ENCODE measurements at places on chromosomes 7 and 10.

DNA sequence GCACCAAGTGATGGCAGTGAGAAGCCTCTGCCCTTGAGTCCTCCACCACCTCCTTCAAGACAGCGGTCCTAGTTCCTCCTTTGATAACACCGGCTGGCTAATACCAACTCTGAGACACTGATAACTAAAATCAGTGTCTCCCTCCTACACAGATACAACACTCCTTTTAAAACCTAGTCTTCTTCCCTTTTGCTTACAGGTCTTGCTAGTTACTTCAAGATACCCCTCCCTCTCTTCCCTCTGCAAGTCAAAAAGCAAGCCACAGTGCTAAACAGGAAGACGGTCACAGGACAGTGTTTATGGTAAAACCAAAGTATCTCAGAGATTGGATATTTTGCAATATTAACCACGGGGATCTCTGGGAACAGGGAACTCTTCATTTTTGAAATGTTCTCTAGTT lies 4.6 kb downstream of the AKR1B1 start:
- no peak for DNase-seq

GRCh38 chr7:33905389-33906032 lies at the start of gene BMPER:
BMPER (plus strand) TSS chr7:33905539; CDS start chr7:33905614, 75 bp downstream.
- peak; percentile 49 for DNase-seq

DNA sequence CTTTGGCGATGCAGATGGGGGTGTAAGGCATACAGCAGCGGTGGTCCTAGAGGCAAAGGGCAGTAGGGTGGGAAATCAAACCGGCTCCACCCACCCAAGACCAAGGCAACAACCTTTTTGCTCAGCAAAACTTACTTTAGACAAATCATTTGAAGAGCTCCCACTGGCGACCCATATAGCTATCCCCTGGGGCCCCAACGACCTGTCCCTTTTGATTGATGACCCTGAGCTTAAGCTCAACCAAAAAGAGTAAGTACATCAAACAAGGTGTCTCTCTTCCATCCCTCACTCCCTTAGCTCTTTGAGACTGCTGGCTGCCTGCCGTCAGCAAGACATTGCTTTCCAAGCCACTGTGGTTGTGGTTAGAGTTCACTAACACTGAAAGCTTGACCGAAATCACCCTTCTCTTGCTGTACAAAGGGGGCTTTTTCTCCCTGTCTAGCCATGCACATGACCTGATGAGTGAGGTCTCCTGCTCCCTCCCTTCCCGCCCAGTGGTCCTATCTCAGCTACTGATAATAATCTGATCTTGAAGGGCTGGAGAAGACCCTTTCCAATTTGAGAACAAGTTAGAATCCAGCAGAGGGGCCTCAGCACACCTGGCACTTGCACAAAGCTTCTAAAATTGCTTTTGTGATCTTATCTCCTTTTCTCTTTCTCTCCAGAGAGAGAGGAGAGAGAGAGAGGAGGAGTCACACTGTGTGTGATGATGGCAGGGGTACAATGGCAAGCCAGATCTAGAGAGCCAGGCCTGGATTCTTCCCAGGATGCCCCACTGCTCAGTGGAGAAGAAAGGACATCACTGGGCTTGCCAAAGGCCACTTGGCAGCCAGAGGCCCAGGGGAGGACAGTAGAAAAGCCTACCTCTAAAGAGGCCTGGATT lies 42.2 kb downstream of the XPNPEP1 start:
- no peak for DNase-seq

GRCh38 chr7:631291-631711 lies 95.2 kb upstream of the DNAAF5 start:
- no peak for DNase-seq

GRCh38 chr10:113264333-113265131 lies 288.3 kb upstream of the HABP2 start:
- peak; percentile 47 for DNase-seq

DNA sequence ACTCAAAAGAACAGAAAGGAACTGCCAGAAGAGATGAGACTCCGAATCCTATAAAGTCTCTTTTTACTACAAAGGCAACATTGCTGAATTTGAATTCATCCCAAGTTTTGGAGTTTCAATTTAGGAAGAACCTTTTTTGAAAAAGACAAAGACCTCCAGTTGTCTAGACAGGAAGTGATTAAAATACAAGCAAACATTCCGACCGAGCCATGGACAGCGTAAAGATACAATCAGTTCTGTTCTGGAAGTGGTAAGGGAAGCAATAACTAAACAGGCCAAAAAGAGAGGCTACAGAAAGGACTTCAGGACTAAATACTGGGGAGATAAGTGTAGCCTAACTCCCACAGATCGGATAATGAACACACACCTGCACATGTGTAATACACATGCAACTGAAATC lies 101.0 kb downstream of the SMURF1 start:
- DNase-seq = no peak

GRCh38 chr10:98344589-98345038 lies 70.4 kb downstream of the PYROXD2 start:
- no peak for DNase-seq

DNA sequence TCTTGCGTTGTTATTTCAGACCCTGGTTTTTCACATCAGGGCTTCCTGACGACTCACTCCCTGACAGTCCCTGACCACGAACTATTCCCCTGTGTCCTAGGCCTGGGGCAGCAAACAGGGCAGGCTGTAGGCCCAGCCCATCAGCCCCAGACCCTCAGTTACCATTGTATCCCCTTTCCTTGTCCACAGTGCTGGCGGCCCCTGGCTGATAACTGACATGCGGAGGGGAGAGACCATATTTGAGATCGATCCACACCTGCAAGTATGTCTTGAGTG lies 50.5 kb upstream of the TRIM8 start:
- no peak for DNase-seq

DNA sequence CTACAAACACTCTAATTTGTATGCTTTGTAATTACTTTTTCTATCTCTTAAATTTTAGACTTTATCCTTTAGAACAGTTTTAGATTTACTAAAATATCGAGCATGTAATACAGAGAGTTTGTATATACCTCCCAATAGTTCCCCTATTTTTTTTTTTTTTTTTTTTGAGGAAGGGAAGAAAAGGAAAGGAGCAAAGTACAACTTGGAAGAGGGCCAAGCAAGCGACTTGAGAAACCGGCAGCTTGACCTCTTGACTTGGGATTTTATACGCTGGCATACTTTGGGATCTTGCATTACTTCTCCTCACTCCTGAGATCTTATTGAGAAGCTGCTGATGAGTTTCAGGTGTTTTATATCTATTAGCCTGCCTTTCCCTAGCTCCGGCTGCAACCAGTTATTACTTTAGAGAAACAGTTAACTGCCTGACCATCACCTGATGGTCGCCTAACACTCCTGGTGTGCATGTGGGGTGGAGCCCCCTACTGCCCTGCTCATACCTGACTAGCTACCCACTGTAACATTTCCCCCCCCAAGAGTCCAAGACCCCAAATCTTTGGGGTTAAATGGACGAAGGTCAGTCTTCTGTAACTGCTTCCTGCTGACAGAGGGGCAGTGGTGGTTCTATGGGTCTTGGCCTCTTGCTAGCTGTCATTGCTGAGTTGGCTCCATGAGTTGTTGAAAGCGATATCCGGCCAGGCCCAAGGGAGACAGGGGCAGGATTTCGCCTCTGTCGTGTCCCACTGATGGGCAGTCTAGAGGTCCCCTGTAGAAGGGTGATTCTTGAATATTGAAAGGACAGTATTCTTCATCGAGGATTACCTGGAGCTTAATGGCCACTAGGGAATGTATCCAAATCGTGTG lies 28.5 kb downstream of the MKLN1 start:
- DNase-seq = no peak

- DNase-seq = no peak
Observed at GRCh38 chr10:46077141-46077554, 31.1 kb upstream of the MSMB start.

DNA sequence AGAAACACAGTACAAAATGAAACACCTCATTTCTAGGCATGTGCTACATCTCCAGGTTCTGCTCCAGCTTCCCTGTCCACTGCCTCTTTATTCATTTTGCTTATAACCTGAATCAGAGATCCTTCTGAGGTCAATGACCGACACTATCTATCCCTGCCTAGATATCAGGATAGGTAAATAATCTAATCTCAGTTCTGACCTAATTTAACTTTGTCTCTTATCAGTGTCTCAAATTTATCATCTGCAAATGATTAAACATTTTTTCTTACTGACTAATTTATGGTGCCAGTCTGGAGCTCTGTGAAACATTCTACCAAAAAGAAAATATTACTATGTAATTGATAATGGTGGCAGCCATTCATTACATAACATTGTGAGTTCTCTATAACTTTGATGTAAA lies 61.1 kb downstream of the SGCE start:
- no peak for DNase-seq

DNA sequence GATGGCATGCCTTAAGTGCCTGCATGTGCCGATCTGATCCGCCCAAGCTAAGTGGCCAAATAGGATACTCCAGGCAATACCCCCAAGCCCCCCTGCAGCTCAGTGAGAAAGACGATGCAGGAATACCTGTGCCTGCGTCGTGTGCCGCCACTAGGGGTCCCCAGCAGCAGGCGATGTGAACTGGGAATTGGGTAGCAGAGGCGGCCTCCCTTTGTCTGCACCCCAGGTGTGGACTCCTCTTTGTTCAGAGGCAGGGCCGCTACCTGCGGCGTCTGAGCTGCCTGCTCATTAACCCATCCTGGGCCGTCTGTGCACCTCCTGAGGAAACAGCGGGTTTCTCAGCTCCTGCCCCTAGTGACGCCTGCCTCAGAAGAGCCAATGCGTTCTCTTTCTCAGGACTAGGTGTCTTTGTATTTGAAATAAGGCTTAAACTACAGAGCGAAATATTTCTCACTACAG lies 4.8 kb upstream of the CHN2 start:
- peak; percentile 61 for DNase-seq

DNA sequence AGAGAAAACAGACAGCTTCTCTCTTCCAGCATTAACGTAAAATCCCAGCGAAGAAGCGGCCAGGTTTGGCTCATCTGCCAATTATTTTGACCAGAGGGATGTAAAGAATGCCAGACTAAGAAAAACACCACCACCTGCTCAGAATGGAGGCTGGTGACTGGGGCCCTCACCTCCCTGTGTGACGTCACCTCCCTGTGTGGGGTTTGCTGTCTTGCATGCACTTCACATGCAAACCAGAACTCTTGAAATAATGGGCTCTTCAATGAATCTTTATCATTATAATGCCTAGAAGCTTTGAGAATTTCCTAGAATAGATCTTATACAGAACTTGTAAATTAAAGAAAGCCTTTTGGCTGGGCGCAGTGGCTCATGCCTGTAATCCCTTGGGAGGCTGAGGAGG lies 101.8 kb upstream of the WAC start:
- DNase-seq = no peak

DNA sequence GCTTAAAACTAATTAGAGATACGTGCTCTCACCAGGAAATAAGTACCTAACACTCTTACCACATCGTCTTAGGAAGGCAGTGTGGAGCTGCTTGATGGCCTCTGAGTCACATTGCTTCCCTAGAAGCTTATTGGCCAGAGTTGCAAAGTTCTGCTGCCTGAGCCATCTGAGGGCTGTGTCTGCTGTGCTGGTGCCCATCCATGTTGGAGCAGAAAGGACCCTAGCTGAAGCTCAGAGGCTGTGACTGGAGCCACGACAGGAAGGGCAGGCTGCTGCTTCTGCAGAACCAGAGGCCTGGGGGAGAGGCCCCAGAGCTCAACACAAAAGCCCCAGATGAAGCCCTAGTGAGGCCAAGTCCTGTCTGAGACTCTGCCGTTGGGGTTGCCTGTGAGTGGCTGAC lies 64.8 kb upstream of the IGFBP3 start:
- no peak for DNase-seq

- no peak for DNase-seq
Observed at GRCh38 chr10:100826983-100827818, 81.8 kb downstream of the PAX2 start.

GRCh38 chr7:29806208-29806994 lies at the start of gene WIPF3:
WIPF3 (plus strand) TSS chr7:29806508; CDS start chr7:29834725, 28,217 bp downstream.
- DNase-seq = peak; percentile 55

- no peak for DNase-seq
Observed at GRCh38 chr10:80273523-80274170, 15.8 kb downstream of the MAT1A start.

GRCh38 chr10:123557366-123558108 lies 108.6 kb upstream of the GPR26 start:
- no peak for DNase-seq

- DNase-seq = peak; percentile 20
Observed at GRCh38 chr7:47379629-47380324, 202.1 kb downstream of the TNS3 start.

GRCh38 chr10:85228726-85229125 lies 900.3 kb downstream of the CCSER2 start:
- DNase-seq = no peak

- no peak for DNase-seq
Observed at GRCh38 chr7:142553216-142553615, 196.1 kb upstream of the PRSS1 start.

DNA sequence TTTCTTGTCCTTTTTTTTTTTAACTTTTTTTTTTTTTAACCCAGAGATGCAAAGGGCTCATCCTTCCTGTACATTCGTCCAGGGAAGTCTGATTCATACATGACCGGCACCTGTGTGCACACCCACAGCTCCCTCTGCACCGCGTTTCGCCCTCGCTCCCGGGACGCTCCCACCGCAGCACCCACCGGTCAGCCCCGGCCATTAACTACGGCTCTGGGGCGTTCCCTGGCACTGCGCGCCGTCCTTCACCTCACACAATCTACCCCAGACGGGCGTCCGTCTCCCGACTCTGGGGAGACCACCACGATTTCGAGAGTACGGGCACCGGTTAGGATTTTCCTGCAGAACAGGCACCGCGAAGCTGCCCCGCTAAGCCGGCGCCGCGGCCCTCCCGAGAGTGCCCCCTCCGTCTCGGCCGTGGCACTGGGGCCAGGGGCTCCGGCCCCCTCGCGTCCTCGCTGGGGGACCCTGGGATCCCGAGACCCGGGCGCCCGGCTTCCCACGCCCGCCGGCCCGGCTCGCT lies 452 bp downstream of the ATE1 start:
- DNase-seq = peak; percentile 11

DNA sequence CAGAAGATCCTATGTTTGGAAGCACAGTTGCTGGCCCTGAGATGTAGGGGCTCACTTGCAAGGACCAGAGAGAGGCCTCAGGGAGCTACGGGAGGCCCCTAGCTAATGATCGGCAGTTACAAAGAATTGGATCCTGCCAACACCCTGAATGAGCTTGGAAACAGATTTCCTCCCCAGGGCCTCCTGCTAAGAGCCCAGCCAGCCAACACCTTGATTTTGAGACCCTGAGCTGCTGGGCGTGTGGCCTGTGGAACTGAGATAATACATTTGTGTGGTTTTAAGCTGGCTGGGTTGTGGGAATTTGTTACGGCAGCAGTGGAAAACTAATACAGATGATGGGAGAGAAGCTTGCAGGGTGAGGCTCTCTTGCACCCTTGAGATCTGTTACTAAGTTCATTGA lies 3.9 kb downstream of the DOCK1 start:
- no peak for DNase-seq

- no peak for DNase-seq
Observed at GRCh38 chr10:48701941-48702340, 17.3 kb downstream of the WDFY4 start.

DNA sequence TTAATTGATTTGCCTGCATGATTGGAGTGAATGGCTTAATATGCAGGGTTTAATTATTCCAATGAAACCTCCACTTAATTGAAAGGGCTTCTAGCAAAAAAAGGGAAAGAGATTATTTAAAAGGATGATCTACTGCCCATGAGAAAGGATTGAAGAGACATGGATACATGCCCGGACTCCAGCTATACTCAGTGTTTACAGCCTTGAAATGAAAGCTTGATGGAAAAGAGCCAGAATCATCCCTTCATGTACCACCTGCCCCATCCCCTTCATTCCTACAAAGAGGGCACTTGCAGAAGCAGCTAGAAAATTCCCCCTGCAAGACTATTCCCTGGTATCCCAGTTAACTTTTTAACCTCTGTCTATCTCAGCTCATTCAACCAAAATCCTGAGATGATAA lies 78.4 kb downstream of the CARD11 start:
- no peak for DNase-seq

- no peak for DNase-seq
Observed at GRCh38 chr7:951881-952547, 2.5 kb downstream of the ADAP1 start.
